CD8-positive, alpha-beta memory T cell (primary cell): ENCODE measurements at places on chromosomes 2 and 18. TPM values are rescaled to one million over a fixed set of nuclear protein-coding genes. Genes with fewer than 3 reads are reported as not detected.

DNA sequence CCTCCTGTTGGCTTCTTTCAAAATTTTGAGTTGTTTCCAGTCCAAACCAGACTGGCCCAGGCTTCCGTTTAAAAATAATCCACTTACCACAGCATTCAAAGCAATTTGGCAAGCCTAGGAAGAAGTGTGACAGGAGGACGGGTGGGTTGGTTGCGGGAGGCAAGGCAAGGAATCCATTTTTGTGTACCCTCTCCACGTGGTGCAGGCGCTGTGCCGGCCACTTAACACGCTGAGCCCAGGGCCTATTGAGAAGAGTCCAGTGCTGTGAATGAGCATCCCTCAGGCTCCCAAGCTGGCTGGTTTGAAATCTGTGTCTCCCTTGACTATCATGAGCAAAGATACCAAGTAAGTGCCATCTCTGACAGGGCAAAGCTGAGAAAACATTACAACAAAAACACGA lies 160.9 kb downstream of the NCKAP5 start:
- no peaks in the 10 kb centered on the region for H3K4me1 ChIP-seq
- no peak for DNase-seq
- H3K4me3 ChIP-seq: no peak overlapping the region

GRCh38 chr2:68188831-68189230 lies 31.1 kb downstream of the PNO1 start:
- H3K4me3 ChIP-seq: peak overlapping the region; percentile 6
- H3K27me3 ChIP-seq: no peaks in the 10 kb centered on the region
- no peak for DNase-seq
- H3K4me1 ChIP-seq: peaks cover 22% of the 10 kb centered on the region
- H3K36me3 ChIP-seq: peaks cover 10% of the 10 kb centered on the region

CFAP210 gene
- not detected for polyA plus RNA-seq

SERPINB12 gene
- polyA plus RNA-seq: not detected

SEPTIN10 gene
- polyA plus RNA-seq: 1.2 TPM

PIKFYVE gene
- 7.0 TPM for polyA plus RNA-seq

DNA sequence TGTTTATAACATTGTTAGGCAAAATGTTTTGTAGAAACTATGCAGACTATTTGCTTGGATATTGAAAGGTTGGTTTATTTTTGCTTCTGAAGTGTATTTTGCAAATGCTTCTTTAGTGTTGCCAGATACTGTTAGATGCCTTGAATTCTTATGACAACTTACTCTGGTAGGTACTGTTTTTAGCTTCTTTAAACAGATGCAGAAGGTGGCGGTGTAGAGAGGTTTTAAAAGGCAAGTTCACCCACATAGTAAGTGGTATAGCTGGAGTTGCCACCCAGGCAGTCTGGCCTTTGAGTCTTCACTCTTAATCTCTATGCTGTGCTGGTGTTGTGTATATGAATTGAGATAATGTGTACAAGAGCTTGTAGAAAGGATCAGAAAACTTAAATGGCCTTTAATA lies 3.6 kb downstream of the PCYOX1 start:
- no peak overlapping the region for H3K27ac ChIP-seq
- no peak overlapping the region for H3K4me3 ChIP-seq
- H3K4me1 ChIP-seq: peaks cover 17% of the 10 kb centered on the region
- H3K36me3 ChIP-seq: peaks cover 10% of the 10 kb centered on the region

C2orf80 gene
- not detected for polyA plus RNA-seq

CCDC102B gene
- polyA plus RNA-seq: 4.7 TPM

GRCh38 chr2:218063486-218063885 lies 5.6 kb upstream of the RUFY4 start:
- H3K27me3 ChIP-seq: peaks cover 2% of the 10 kb centered on the region
- DNase-seq: no peak
- peaks cover 2% of the 10 kb centered on the region for H3K4me1 ChIP-seq

GRCh38 chr2:207805566-207806226 lies 36.0 kb upstream of the FZD5 start:
- no peaks in the 10 kb centered on the region for H3K36me3 ChIP-seq
- no peak overlapping the region for H3K4me3 ChIP-seq
- H3K27ac ChIP-seq: no peak overlapping the region

GRCh38 chr2:236209535-236209934 lies 41.3 kb upstream of the GBX2 start:
- no peak for DNase-seq
- no peak overlapping the region for H3K4me3 ChIP-seq
- no peaks in the 10 kb centered on the region for H3K27me3 ChIP-seq

DNA sequence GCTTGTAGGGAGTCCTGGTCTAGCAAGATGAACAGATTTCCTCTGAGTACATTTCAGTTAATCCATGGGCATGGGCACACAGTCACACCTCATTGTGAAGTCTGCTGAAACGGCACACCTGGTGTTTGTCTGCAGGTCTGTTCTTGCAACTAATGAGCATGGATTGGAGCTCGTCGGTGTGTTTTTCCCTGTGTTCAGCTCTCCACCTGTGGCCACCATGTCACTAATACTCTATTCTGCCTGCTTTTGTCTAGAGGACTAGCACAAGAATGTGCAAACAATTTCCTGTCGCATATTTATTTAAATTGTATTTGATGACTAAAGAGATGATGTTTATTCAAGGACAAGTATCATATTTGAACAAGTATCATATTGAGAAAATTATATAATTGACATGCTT lies 24.5 kb upstream of the PPP4R1 start:
- H3K4me1 ChIP-seq: no peaks in the 10 kb centered on the region
- H3K4me3 ChIP-seq: no peak overlapping the region
- no peak overlapping the region for H3K27ac ChIP-seq
- no peak for DNase-seq

SLC23A3 gene
- not detected for polyA plus RNA-seq

GRCh38 chr2:61959381-61960293 lies 54.2 kb downstream of the COMMD1 start:
- H3K27me3 ChIP-seq: no peaks in the 10 kb centered on the region
- no peak overlapping the region for H3K4me3 ChIP-seq
- H3K36me3 ChIP-seq: no peaks in the 10 kb centered on the region
- no peaks in the 10 kb centered on the region for H3K4me1 ChIP-seq

DNA sequence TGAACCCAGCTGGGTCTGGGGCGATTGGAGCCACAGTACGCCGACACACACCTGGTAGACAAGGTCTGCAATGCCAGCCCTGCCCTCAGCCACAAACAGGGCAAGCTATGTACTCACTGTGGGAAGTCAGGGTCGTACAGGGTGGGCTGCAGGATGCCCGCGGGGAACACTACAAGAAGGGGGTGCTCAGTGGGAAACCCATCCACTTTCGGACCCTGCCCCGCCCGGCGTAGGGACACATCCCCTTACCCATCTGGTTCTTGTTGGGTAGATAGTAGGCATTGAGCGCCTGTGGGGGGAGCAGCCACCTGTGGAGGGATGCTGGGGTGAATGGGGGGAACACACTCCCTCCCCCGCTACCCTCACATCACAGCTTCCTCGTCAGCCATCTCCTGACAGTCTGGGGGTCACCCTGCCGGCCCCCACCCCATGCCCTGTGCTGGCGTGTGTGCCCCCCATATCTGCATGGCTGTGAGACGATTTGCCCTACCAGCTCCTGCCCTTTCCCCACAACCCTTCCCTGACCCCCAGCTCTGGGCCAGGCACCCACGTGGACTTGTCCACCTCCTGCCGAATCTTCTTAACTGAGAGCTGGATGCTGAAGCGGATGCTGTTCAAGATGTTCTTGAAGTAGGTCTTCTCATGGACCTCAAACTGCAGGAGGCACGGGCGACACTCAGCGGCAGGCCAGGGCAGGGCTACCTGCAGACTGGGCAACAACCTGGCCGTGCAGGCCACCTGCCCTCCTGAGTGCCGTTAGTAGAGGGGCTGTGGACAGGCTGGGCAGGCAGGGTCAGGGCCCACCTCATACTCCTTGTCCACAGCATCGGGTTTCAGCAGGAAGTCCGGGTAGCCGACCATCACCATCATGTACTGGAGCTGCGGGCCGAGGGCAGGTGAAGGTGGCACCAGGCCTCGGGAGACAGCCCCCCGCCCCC lies 5.1 kb downstream of the ECEL1 start:
- no peaks in the 10 kb centered on the region for H3K36me3 ChIP-seq
- H3K27ac ChIP-seq: no peak overlapping the region
- H3K4me1 ChIP-seq: no peaks in the 10 kb centered on the region
- DNase-seq: no peak
- no peak overlapping the region for H3K4me3 ChIP-seq
- H3K27me3 ChIP-seq: no peaks in the 10 kb centered on the region

- no peaks in the 10 kb centered on the region for H3K4me1 ChIP-seq
- no peaks in the 10 kb centered on the region for H3K36me3 ChIP-seq
- no peaks in the 10 kb centered on the region for H3K27me3 ChIP-seq
- no peak overlapping the region for H3K4me3 ChIP-seq
- no peak overlapping the region for H3K27ac ChIP-seq
Measured at GRCh38 chr2:29250977-29251376, 135.8 kb downstream of the CLIP4 start.

- DNase-seq: no peak
- no peaks in the 10 kb centered on the region for H3K4me1 ChIP-seq
- no peak overlapping the region for H3K4me3 ChIP-seq
- H3K27ac ChIP-seq: no peak overlapping the region
Measured at GRCh38 chr18:55650363-55650870, 62.4 kb upstream of the TCF4 start.
